ENCODE measurements at places on chromosomes 13 and 19.

GRCh38 chr19:17778968-17779929, 15.7 kb upstream of the B3GNT3 start:
- DNase-seq: peak; percentile 62

- DNase-seq: no peak
Observed at GRCh38 chr13:27636589-27637288, 15.0 kb downstream of the POLR1D start.

DNA sequence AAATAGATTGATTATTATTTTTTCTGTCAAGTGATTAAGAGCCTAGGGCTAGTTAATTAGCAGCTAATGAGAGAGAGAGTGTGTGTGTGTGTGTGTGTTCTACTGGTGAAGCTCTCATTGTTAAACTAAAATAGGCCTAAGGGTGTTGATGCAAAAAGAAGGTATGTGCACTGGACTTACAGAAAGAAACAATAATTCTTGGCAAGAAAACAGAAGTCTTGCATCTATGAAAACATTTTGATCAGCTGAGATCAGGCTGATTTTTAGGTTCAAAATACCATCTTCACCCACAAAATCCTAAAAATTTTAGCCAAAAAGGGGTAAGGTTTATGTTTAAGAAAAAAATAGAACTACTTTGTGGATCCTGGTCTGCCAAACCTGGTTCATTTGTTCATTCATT, 106.5 kb downstream of the POSTN start:
- DNase-seq: no peak

DNA sequence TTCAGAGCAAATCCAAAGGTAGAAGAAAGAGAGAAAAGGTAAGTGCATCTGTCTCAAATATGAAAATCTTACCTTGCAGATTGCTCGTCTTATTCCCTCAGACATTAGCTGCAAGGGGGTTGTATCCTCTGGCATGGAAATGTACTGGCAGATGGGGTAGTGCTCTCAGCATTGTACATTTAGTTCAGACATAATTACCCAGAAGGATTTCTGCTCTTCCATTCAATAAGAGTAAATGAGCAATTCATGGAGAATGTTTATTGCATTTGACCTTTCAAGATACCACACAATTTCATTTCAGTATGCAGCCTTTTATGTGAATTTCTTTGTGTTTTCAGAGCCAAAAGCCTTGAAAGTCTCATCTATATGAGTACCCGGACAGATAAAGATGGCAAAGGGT, 63.8 kb downstream of the SCEL start:
- DNase-seq: no peak

GRCh38 chr19:52170863-52171320, 529 bp downstream of the ZNF836 start:
- no peak for DNase-seq

GRCh38 chr19:30070968-30071632, 129.1 kb downstream of the URI1 start:
- no peak for DNase-seq

GRCh38 chr19:29586401-29586800, 19.7 kb upstream of the POP4 start:
- no peak for DNase-seq

DNA sequence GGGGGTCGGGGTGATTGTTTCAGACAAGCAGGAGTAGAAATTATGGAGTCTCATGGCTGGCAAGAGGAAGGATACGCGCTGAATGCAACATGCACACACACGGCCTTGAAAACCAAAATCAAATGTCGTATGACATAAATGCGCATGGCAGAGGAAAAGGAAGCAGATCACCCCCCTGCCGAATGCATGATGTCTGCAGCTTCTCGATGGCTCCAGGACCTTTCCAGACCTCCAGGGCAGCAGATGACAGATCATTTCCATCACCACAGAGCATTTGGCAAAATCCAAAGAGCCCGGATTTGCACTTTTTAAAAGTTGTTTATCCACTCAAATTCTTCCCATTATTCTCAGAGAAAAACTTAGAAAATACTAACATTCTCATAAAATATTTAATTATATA, 211.7 kb downstream of the NHLRC3 start:
- DNase-seq: no peak

DNA sequence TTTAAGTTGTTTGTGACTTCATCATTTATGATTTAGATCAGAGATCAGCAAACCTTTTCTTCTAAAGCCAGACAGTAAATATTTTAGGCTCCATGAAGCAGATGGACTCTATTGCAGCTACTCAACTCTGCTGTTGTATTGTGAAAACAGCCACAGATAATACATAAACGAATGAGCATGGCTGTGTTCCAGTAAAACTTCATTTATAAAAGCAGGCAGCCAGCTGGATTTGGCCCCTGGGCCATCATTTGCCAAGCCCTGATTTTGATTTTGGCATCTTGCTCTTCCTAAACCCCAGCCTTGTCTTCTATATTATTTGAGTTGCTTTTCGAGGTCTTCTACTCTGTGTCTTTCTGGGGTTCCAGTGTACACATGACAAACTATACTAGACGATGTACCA, 41.3 kb downstream of the RNASEH2B start:
- DNase-seq: no peak

DNA sequence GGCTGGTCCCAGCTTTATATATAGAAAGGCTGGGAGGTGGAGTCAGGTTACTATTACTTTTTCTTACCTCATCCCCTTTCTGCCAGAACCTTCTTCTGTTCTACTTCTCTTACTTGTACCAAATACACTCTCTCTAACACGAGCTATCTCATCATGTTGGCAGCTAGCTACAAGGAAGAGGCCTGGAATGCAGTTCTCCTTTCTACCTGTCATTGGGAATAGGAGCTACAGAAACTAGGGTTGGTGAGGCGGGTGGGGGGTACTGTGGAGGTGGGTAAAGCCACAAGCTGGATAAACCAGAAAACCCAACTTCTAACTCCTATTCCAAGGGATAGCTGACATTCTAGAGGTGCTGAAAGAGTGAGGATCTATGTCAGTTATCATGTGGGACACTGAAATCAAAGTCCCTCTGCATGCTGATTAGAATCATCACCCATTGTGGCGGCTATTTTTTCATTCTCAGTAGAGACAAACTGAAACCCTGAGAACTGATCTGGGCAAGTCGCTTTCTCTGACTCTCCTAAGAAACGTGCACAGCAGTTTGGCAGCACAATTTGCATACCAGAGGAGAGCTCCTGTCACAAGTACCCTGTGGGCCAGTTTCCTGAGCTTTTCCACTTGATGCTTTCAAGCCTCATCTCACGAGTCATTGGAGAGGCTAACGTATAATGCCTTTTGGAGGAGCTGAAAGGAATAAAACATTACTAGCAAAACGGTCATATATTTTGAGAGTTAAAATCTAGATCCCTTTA, 358.1 kb downstream of the ENOX1 start:
- DNase-seq: no peak

- DNase-seq: no peak
Observed at GRCh38 chr19:2754659-2755447, 15.0 kb upstream of the SLC39A3 start.

DNA sequence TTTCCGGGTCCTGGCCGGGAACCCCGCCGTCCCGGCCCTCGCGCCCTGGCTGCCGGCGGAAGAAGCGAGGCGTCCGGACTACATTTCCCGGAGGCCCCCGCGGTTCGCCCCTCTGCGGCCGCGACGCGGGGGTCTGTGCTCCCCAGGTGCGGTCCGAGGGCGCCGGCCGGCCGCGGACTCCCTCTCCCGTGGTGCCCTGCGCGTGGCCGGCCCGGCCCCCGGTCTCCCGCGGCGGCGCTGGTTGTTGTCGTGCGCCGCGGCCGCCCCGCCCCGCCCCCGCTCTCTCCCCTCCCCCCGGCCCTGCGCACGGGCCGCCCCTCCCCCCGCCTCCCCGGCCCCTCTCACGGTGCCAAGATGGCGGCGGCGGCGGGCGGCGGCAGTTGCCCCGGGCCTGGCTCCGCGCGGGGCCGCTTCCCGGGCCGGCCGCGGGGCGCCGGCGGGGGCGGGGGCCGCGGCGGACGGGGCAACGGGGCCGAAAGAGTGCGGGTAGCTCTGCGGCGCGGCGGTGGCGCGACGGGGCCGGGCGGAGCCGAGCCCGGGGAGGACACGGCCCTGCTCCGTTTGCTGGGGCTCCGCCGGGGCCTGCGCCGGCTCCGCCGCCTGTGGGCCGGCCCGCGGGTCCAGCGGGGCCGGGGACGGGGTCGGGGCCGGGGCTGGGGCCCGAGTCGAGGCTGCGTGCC, at the start of gene KMT2B:
KMT2B (plus strand) TSS at position 339 of the 680 bp plus-strand sequence; CDS start at position 355, 16 bp downstream.
- DNase-seq: no peak

DNA sequence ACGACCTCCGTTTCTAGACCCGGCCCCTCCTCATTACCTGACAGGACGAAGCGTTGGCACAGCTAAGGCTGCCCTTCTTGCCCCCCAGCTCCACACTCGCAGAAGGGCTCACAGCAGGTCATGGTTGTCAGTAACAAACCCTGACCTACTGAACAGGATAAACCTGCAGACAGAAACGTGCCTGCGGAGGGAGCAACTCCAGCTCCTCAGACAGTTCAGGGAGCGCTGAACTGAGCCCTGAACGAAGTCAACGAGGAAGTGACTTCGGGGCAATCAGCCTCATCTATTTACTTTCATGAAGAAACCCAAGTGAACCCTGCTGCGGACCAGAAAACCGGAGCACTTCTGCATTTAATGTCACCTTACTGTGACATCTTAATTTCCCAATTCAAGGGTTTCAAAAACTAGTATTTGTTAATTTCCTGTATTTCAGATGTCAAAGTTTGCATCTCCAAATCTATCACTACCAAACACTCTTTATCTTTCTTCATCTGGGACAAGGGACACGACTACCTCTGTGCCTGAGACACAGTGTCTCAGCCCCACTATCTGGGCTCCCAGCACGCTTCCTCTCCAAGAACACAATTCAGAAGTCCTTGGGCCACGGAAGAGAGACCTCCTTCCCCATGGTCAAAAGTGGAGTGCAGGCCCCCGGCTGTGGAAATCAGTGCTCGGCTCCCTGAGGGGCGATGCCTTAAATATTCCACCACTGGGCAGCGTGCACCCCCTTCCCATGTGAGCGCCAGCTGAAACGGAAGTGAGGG, 40.2 kb downstream of the CARS2 start:
- no peak for DNase-seq

- no peak for DNase-seq
Observed at GRCh38 chr19:18441804-18442788, 4.2 kb upstream of the ISYNA1 start.

Data from NAMALWA (cell line).